Thoracic aorta (tissue), 2 donors: ENCODE measurements at places on chromosomes 2 and 18.

- no peak for DNase-seq
Measured at GRCh38 chr2:85394976-85395375, 15.2 kb downstream of the CAPG start.

DNA sequence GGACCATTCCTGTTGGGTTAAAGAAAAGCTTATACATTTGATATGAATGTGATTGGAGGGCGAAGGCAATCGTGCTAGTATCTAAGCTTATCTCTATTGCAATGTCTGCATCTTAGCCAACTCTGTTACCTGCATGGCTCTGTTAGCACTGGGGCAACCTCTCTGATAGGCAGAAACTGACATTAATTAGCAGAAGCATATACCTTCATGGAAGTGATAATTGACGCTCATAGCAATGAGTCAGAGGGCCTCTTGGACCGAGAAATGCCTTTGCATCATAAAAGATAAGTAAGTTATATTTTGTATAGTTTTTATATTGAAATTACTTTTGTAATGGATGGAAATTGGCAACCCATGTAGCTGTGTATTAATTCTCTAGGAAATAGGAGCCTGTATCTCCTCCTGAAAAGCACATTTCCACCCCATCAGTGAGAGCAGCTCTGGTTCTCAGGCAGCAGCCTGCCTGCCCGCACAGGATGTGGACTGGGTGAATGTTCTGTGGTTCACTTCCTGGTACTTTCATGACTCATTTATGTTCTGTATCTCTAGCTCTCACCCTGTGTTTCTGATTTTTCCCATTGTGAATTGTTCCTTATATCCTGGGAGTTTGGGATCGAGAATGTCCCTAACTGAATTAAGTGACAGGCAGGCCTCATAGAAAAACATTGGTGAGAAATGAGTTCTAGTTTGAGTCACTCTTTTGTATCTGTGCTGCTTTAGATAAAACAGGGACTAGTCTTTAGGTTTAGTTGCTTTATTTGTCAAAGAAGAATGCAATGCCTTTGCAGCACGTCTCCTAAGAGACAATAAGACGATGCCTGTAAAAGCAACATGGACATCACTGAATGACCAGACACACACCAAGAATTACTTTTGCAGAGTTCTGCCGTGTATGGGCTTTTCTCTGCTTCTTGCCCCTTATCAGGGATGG lies 344.9 kb downstream of the DCDC2C start:
- DNase-seq, result no peak

DNA sequence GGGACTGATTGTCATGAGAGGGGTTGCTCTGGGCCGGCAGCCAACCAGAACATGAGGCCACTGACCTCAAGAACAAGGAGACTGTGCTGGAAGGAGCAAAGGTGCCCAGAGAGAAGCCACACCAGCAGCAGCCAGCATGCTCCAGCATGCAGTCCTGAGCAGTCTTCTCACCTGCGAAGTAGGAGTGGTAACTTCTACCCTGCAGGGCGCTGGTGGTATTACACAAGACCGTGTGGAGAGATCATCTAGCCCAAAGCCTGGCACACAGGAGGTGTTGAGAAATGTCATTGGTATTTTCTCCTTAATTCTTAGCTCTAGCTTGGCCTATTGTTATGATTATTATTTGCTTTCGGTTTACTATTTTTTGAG lies 132.7 kb downstream of the TSN start:
- no peak for DNase-seq

DNA sequence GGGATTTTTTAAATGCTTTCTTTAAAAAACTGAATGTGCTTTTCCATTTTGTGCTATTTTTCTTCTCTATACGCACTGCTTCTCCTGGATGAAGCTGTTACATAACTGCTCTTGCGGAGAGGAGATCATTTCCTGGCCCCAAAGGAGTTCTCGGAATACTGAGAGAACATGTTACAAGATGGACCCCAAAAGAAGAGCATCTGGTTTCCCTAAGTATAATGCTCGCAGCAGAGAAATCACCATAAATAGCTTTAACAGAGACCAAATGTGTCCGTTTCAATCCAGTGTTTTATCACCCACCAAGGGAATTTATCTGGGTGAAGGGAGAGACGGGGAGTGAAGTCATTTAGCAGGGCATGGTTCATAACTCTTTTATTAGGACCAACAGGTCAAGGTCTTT lies 80.1 kb downstream of the RBM43 start:
- DNase-seq, result no peak

GRCh38 chr2:26572591-26572990 lies 68.6 kb downstream of the CIB4 start:
- DNase-seq, result no peak

DNA sequence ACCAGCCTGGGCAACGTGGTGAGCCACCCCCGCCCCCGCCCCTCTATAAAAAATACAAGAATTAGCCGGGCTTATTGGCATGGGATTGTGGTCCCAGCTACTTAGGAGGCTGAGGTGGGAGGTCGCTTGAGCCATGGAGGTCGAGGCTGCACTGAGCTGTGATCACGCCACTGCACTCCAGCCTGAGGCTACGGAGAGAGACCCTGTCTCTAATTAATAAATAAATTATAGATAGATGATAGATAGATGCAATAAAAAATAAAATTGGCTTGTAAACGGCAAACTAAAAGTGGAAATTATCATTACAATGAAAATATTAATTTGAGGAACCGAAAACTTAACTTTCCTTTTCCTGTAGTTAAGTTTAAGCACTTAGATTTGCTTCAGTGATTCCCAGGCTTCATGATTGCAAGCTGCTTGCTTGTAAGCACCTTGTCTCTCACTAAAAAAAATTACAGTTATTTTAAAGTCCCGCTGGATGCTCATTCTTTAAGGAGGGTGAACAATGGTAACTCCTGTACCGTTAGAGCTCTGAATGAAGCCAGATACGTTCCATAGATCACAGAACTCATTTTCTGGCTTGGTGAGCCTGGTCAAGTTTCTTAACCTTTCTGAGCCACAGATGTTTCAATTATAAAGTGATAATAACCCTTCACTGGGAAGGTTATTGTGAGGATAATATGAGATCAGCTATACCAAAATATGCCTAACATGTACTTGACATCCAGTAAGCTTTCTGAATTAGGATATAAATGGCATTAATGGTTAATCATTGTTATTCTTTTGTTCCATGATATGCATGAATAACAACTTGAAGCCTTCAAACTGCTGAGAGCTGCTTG lies 9.3 kb upstream of the NARS1 start:
- no peak for DNase-seq

GRCh38 chr2:150214626-150215025 lies 272.8 kb downstream of the RND3 start:
- DNase-seq, result no peak

DNA sequence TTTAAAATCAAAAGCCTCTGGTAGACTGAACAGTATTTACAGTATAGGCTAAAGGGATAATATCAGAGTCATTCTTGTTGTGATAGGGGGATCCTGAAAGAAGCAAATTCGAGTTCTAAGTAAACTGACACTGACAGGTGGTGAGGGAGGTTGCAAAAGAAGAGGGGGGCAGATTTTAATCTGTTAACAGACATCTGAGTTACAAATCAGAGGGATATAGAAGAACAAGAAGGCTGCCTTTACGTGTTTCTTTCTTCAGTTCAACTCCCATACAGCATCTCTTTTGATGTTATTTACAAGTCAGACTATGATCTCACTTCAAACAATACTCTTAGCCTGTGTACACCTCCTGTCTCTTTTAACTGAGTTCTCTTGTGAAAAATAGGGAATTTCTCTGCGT lies 16.3 kb upstream of the ITGA4 start:
- no peak for DNase-seq

DNA sequence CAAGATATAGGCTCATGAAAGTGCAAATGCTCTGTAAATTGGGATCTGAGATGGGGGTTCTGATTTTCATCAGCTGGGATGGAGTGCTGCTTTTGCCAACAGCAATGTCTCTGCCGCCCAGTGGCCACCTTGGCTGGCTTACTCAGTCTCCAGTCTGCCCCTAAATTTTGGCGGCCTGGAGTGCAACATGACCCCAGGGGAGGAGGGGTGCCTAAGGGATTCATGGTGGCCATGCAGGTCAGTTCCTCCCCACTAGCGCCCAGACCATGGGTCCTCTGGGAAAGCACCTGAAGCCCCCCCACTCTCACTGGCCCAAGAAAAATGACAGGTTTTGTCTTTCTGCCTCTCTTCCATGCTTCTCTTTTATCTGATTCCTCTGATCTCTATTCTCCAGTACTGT lies 45.0 kb downstream of the SLC4A3 start:
- no peak for DNase-seq

- no peak for DNase-seq
Measured at GRCh38 chr2:95264624-95265023, 9.6 kb upstream of the PROM2 start.

GRCh38 chr2:190763901-190764514 lies 115.1 kb downstream of the NAB1 start:
- DNase-seq, result no peak

- DNase-seq, result no peak
Measured at GRCh38 chr18:70188113-70188512, 17.4 kb downstream of the RTTN start.

- no peak for DNase-seq
Measured at GRCh38 chr2:30800159-30800558, 7.1 kb downstream of the CAPN13 start.

- no peak for DNase-seq
Measured at GRCh38 chr2:7849027-7849426, 832.8 kb upstream of the ID2 start.

DNA sequence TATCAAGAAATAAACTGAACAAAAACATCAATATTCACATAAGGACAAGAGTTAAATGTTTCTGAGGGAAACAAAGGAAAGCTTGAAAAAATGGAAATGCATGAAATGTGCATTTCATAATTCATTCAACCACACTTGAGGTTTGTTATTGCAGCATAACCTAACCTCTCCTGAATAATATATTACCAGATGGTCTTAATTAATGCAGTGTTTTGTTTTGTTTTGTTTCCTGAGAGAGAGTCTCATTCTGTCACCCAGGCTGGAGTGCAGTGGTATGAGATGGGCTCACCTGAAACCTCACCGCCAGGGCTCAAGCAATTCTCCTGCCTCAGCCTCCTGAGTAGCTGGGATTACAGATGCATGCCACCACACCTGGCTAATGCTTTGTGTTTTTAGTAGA lies 139.9 kb upstream of the PIEZO2 start:
- DNase-seq, result no peak

- no peak for DNase-seq
Measured at GRCh38 chr2:27216416-27217137, 592 bp upstream of the CAD start.

- DNase-seq, result no peak
Measured at GRCh38 chr2:240441326-240441992, 6.0 kb downstream of the GPC1 start.

DNA sequence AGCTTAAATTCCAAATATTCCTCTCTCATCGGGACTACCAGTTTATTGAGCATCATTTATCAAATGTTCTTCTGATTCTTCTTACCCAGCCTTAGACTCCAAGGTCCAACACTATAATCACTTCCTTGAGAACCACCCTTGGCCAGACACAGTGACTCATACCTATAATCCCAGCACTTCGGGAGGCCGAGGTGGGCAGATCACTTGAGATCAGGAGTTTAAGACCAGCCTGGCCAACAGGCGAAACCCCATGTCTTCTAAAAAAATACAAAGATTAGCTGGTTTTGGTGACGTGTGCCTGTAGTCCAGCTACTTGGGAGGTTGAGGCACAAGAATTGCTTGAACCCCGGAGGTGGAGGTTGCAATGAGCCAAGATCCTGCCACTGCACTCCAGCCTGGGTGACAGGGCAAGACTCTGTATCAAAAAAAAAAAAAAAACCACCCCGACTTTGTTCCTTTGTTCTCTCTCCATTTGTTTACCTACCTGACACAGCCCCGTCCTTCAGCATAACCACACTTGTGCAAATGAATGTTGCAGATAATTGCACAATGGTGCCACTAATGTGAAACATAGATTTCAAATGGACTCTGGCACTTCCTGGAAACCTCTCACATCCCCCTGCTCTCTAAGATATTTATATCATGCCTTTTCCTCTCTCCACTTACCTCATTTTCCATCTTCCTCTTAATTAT lies 38.9 kb upstream of the LPIN2 start:
- DNase-seq, result no peak

- no peak for DNase-seq
Measured at GRCh38 chr18:72102412-72102811, 441.7 kb downstream of the CBLN2 start.

DNA sequence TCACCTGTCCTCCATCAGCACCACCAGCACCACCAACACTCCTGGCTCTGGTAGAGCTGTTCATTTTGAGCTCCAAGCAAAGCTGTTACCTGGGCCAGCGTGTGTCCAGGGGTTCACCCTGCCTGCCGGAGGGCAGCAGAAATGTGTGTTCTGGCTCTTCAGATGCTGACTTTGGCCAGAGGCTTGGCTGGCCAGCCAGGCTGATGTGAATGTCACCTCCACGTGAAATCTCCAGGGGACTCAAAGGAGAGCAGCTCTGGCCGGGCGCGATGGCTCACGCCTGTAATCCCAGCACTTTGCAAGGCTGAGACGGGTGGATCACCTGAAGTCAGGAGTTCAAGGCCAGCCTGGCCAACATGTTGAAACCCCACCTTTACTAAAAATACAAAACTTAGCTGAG lies 33.5 kb downstream of the CIB4 start:
- no peak for DNase-seq

DNA sequence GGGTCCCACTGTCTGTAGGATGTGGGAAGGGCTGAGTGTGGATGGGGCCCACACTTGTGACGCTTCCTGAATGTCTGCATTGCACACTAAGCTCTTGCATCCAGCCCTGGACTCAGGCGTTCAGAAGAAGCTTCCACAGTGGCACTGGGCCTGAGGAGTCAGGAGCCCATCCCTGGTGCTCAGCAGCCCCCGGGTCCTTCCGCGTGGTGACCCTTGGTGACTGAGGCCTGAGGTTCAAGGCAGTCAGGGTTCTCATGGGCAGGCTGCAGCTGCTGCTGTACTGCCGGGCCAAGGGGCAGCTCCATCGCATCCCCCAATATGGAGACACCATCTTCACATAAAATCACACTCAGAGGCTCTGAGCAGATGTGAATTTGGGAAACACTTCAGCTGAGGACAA lies 65.8 kb upstream of the TUBA3E start:
- DNase-seq, result no peak

DNA sequence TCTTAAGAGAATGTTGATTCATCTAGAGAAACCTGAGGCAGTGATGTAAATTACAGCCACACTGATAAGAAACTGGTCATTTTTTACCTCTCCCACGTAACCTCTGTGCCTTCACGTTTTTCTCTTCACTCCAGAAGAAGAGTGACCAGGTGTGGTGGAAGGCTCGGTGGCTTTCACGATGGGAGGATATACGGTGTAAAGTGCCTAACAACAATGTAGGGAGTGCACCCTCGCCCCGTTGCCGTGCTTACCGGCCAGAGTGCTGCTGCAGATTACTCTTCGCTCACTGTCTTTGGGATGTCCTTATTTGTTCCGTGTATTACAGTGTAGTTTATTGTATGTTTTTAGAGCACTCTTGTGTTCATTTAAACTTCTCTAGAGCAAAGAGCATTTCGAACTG lies 46.5 kb downstream of the NCK2 start:
- DNase-seq, result no peak

- no peak for DNase-seq
Measured at GRCh38 chr18:12741351-12741750, 38.5 kb downstream of the PSMG2 start.
